NCI-H82 (cell line): ENCODE measurements at places on chromosomes 5 and 9.
A peak's percentile ranks its signal among the peaks of the same experiment; 100 is the strongest.

GRCh38 chr5:72702881-72703434 lies 113.5 kb upstream of the TNPO1 start:
- no peak for DNase-seq

GRCh38 chr9:100472268-100472667 lies 681 bp upstream of the TMEFF1 start:
- DNase-seq: no peak

- no peak for DNase-seq
Measured at GRCh38 chr5:102385365-102385764, 89.3 kb upstream of the SLCO4C1 start.

GRCh38 chr5:168408561-168409305 lies 77.5 kb upstream of the RARS1 start:
- DNase-seq: no peak

DNA sequence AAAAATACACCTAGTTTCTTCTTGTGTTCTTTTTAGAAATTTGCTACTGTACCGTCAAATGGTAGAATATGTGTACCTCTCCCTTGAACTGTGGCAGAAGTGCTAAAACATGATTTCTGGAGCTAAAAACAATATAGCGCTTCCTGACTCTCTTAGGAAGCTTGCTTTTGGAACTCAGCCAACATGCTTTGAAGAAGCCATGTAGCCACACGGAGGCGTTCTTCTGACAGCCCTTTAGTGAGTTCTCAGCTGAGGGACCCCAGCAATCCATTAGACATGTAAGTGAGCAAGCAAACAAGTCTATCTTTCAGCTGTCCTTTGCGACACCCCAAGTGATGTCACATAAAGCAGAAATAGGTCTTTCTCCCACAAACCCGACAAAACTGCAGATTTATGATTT lies 917.0 kb downstream of the CDH9 start:
- peak; percentile 71 for DNase-seq

DNA sequence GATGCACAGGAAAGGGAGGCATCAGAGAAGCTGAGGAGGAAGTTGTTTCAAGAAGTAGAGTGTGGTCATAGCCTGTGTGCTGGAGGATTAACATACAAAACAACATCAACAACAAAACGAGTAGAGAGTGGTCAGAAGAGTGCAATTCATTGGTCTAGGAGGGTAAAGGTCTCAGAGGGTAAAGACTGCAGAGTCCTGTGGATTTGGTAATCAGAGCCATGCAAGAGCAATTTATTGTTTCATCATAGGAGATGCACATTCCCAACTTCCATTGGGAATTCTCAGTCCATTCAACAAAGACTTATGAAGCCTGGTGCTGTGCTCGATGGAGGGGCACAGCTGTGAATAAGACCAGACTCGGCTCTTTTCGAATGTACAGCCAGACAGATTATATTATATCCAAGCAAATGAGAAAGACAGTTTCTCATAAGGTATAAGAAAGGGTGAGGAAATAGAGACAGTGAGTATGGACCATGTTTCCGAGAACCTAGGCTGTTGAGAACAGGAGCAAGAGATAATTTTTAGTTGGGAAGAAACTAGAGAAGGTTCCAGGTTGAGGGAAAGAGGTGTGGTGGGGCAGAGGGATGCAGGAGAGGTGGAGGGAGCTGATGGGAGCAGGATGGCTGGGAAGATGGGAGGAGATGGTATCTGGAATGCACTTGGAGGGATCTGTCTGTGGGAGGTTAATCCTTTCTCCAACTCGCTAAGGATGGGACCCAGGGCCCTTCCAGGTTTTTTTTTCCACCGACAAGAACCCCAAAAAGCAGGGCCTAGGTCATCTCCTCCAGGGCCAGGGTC lies 7.9 kb upstream of the MYORG start:
- no peak for DNase-seq

DNA sequence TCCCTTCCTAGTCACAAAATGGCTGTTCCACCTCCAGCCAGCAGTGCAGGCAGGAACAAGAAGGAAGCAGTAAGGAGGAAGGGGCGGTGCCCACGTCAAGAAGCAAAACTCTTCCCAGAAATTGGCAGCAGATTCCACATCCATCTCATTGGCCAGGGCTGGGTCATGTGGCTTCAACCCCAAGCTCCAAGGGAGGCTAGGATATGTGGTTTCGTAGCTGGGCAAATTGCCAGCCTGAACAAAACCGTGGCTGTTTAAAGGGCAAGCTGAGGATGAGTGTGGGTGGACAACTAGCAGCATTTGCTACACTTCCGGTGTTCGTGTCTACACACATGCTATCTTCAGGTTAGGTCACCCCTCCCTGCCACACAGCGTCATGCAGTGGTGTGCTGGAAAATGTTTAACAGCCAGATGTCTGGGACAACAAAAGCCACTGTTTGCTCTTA lies 92.1 kb upstream of the MAP1B start:
- no peak for DNase-seq

DNA sequence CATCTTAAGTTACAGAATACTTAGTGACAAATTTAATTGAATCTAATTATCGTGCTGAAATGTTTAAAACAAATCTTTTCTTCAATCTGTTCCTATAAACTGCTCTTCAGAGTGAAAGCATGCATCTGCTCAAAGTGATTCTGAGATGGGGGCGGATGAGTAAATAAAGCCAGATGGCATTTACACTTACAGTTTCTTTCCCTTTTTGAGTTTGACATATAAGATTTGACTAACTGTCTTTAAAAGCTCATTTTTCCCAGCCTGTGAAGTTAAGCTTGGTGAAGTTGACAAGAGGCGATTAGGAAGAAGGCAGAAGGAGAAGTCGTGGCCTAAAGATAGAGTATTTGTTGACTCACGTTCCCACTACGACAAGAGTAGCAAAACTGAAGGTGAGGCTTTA lies 137.4 kb downstream of the LPAR1 start:
- peak; percentile 34 for DNase-seq

DNA sequence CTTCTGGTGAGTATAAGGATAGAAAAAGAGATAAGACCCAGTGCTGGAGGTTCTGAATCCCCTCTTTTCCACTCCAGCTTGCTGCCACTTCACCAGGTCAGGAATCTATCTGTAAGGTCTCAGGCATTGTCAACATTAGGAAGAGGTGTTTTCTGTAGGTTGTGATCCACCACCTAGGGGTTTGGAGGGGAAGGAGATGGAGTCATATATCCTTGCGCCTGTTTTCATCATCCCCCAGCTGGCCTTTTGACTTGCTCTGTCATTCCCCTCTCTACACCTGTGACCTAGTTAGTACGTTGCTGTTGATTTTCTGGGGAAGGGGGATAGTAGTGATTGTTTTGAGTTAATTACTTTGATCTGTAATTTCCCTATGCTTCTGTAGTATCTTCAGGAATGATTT lies 20.5 kb downstream of the SPINK5 start:
- peak; percentile 8 for DNase-seq

DNA sequence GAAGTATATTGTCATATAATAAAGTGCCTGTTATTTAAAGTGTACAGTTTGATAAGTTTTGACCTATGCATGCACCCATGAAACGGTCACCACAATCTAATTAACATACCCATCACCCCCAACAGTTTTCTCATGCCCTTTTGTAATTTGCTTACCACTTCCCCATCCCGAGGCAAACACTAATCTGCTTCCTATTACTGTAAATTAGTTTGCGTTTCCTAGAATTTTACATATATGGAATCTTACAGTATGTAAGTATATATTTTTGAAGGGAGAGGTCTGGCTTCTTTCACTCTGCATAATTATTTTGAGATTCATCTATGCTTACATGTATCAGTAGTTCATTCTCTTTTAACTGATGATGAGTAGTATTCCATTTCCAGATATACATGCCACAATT lies 56.5 kb downstream of the AMBP start:
- DNase-seq: no peak

DNA sequence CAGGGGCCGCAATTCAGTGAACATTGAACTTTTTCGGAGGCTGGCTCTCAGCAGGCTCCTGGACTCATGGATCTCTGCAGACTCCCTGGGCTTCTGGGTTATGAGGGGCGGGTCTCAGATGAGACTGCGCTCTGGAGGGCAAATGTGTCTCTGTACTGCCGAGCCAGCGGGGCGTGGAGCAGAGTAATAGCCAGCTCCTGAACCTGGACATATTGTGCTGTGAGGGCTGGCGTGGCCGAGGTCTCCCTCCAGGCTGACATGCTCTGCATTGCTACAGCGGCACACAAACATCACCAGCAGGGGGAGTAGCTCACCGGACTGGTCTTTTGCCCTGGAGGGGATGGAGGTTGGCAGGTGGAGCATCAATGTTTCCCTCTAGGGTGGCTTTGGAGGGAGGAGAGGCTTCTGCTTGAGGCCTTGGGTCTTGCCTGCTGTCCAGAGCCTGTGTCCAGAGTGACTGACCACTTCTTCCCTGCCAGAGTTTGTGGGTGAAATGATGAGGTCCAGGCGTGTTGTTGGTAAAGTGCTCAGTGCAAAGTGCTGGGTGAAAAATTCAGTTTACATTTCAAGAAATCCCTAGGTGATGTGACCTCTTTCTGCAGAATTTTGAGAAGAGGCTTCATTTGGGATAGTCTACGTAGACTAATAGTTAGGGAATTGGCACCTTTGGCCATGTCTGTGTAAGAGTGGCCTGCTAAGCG lies 10.9 kb upstream of the GADD45G start:
- DNase-seq: peak; percentile 83

DNA sequence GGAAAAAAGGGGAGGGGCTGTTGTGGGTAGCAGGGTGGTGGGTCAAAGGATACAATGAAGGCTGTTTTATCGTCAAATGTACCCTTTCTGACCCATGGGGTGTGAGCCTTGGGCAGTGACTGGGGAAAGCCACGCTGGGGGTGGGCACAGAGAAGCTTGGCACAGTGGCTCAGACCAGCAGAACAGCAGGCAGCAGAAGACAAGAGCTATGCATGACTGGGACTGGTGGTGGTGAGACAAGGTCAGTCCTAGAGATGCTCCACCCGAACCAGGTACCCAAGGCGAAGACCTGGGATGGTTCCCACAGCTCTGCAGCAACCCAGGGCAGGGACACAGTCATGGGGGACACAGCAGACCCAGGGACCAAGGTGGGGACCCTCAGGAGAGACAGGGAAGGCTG lies 38.3 kb downstream of the BICD2 start:
- no peak for DNase-seq

- DNase-seq: no peak
Measured at GRCh38 chr9:73073337-73074175, 78.1 kb upstream of the ANXA1 start.

GRCh38 chr5:149632311-149633251 lies 51.3 kb downstream of the ARHGEF37 start:
- DNase-seq: no peak

- DNase-seq: no peak
Measured at GRCh38 chr5:171483551-171484135, 64.2 kb downstream of the FGF18 start.

GRCh38 chr9:123749580-123750202 lies 180.2 kb downstream of the DENND1A start:
- no peak for DNase-seq

DNA sequence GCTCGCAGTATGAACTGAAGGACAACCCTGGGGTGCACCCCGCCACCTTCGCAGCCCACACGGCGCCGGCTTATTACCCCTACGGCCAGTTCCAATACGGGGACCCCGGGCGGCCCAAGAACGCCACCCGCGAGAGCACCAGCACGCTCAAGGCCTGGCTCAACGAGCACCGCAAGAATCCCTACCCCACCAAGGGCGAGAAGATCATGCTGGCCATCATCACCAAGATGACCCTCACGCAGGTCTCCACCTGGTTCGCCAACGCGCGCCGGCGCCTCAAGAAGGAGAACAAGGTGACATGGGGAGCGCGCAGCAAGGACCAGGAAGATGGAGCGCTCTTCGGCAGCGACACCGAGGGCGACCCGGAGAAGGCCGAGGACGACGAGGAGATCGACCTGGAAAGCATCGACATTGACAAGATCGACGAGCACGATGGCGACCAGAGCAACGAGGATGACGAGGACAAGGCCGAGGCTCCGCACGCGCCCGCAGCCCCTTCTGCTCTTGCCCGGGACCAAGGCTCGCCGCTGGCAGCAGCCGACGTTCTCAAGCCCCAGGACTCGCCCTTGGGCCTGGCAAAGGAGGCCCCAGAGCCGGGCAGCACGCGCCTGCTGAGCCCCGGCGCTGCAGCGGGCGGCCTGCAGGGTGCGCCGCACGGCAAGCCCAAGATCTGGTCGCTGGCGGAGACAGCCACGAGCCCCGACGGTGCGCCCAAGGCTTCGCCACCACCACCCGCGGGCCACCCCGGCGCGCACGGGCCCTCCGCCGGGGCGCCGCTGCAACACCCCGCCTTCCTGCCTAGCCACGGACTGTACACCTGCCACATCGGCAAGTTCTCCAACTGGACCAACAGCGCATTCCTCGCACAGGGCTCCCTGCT lies 3.8 kb downstream of the IRX1 start:
- no peak for DNase-seq

- no peak for DNase-seq
Measured at GRCh38 chr5:40390281-40391149, 289.2 kb upstream of the PTGER4 start.

DNA sequence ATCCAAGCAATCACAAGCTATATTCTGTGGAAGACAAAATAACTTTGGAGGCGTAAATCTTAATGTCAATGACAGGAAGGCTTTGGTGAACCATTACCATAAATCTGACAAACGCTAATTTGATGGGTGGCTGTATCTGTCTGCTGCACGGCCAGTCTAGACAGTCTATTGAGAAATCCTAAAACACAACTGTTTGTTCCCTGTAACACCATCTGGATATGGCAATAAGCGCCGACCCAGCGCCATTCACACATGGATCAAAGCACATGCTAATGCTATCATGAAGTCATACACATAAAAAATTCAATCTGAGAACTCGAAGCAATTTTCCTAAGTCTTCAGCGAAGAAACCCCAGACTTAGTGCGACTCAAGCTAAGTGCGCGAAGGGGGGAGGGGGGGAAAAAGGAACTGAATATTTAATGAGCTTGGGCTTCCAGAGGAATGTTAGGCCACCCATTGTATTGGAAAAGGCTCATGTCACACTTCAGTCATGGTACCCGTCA lies 95.1 kb downstream of the ARL15 start:
- peak; percentile 91 for DNase-seq

GRCh38 chr9:28808042-28808441 lies 1234.8 kb upstream of the C9orf72 start:
- peak; percentile 79 for DNase-seq

DNA sequence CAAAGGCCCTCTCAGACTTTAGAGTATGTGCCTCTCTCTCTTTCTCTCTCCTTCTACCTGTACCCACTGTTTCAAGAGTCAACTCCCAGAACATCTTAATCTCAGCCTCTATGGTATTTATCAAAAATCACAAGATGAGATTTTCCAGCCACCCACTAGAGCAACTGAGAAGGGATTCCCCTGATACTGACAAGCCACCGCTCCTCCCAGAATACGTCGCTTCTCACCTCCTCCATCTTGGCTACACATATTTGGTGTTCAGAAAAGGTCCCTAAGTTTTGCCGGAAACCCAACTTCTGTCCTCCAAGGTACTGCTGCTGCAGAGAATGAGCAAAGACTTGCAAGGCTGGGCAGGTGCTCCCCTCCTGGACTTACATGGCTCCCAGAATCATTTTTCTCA lies 6.1 kb downstream of the GARIN3 start:
- no peak for DNase-seq
